Activated CD4-positive, alpha-beta T cell treated with anti-CD3 and anti-CD28 coated beads, Interleukin-2, amount 10 ng/mL, durations not matched to agents 24 days and 14 days (primary cell): ENCODE measurements at places on chromosomes 12 and 14. TPM values are rescaled to one million over a fixed set of nuclear protein-coding genes. Genes with fewer than 3 reads are reported as not detected.

DNA sequence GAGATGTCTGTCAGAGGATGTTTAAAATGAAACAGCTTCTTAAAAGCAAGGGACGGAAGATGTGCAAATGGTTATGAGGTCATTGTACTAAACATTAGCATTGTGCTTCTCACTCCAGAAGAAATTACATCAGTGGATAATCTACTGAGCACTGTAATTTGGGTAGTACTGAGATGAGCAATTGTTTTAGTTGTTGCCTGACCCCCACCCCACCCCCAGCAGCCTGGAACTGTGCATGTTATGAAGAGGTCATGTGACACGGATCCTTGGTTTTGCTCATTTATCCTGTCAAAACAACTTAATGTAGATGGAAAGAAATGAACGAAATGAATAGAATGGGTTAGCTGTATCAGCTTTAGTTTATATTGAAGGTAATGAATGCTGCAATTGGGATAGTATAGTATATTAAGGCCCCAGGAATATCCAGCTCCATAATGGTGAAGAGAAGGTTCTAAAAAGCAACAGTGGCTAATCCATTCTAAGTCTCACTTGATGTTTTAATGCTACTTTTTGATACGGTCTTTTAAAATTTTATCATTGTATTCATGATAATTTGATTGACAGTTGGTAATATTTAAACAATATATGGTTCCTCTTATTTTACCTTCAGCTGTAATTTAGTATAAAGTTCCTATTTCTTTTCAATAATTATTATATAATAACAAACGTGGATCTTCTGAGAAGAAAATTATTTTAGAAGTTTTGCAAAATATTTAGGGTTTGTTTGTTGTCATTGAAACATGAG lies 58.5 kb downstream of the WNK1 start:
- H3K4me1 ChIP-seq = peaks cover 41% of the 10 kb centered on the region
- peak; percentile 74 for DNase-seq
- peak overlapping the region; percentile 57 for H3K27ac ChIP-seq
- no peak overlapping the region for H3K4me3 ChIP-seq
- H3K27me3 ChIP-seq = no peaks in the 10 kb centered on the region

DNA sequence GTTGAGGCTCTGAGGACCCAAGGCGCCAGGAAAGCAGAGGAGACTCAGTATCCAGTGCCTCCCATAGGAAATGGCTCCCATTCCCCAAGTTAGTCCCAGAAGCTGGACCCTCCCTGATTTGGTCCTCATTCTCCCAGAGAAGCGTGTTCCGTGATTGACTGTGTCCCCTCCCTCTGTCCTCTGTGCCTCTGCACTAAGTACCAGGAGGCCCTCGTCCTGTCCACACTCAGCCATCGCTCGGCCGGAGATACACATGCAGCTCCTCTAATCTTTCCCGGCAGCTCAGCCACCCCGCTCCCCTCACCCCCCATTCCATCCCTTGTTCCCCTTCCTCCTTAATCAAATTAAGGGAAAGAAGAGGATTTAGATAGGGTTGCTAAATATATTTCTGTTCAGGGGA lies 28.3 kb upstream of the ATP2A2 start:
- no peak overlapping the region for H3K4me3 ChIP-seq
- H3K4me1 ChIP-seq = no peaks in the 10 kb centered on the region
- no peak for DNase-seq
- no peaks in the 10 kb centered on the region for H3K27me3 ChIP-seq
- H3K36me3 ChIP-seq = no peaks in the 10 kb centered on the region

DNA sequence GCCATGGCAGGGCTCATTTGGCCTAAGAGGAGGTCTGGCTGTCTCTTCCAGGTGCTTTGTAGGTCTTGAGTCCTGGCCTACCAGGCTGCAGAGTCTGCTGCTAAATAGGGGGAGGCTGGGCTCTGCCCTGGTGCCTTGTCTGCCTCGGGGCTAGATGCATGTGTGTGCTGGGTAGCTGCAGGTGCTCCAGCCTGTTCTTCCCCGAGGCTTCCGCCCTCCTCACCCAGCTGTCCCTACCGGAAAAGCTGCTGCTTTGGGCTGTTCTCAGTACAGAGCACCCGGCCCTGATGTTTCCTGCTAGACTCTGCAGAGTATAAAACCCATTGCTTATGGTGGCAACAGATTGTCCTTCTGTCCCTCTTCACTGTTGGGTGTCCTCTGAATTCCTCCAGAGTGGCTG lies 37.7 kb downstream of the RAB35 start:
- no peak overlapping the region for H3K4me3 ChIP-seq
- peaks cover 27% of the 10 kb centered on the region for H3K4me1 ChIP-seq
- peak; percentile 70 for DNase-seq
- H3K27ac ChIP-seq = peak overlapping the region; percentile 76
- peaks cover 75% of the 10 kb centered on the region for H3K36me3 ChIP-seq

DNA sequence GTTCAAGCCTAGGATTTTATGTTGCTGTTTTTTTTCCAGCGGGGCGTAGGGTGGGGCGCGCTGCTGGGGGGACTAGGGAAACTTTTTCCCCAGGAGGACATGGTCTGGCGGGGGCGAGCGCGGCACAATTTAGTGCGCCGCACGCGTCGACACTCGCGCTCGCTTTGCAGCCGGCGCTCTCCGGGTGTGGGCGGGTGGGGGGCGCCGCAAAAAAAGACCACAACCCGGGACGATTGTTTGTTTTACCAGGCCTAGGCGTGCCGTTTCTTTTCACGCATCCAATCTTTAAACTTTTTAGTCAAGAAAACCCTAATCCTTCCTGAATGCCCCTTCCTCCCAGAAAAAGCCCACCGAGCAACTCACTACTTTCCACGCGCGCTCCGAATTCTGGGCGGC lies 865 bp upstream of the ZFP36L1 start:
- H3K27me3 ChIP-seq = no peaks in the 10 kb centered on the region
- peaks cover 40% of the 10 kb centered on the region for H3K36me3 ChIP-seq
- no peak for DNase-seq

DNA sequence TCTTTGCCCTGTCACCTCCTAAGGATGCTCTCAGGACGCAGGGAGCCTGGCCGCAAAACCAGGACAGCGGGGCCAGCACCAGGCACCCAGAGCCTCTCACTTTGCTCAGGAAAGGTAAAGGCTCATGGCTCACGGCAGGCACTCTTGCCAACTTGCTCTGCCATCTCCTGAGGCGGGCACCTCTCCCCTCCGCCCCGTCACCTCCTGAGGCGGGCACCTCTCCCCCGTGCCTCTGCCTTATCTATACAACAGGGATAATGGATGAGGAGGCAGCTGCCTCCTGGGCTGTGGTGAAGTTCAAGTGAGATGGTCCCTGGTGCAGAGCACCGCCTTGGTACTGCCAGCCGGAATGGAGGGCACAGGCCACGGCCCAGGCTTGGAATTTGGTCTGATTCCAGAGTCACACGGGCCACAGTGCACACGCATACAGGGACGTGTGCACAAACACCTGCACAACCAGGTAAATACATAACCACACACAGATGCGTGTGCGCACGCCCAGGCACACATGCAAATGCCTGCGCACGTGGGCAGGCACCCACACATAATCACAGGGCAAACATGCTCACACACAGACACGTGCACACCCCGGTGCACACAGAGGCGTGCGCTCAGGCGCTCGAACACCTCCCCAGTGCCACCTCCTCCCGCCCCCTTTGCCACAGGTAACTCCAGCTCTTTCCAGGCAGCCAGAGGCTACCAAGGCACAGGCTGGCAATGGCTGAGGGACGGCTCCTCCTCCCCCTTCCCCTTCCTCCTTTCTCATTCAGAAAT lies 11.6 kb downstream of the DEGS2 start:
- H3K4me1 ChIP-seq = peaks cover 3% of the 10 kb centered on the region
- DNase-seq = peak; percentile 68
- H3K36me3 ChIP-seq = peaks cover 6% of the 10 kb centered on the region
- H3K4me3 ChIP-seq = no peak overlapping the region
- H3K27ac ChIP-seq = peak overlapping the region; percentile 58
- H3K27me3 ChIP-seq = no peaks in the 10 kb centered on the region

DNA sequence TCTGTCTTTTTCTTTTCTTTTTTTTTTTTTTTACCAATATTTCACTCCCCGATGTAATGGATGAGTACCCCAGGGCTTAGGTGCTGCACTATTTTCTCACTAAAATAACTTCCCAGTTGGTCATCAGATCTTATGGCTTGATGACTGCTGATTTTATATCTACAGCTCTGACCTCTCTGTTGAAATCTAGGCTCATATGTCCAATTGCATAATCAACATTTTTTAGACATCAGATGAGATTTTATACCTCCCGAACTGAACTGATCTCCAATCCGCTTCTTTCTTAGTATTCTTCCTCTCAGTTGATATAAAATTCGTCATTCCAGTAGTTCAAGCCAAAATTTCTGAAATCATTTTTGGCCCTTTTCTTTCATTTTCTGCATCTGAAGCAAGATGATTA lies 1236.5 kb downstream of the SLC16A7 start:
- H3K27me3 ChIP-seq = no peaks in the 10 kb centered on the region
- DNase-seq = no peak
- H3K4me3 ChIP-seq = no peak overlapping the region
- H3K36me3 ChIP-seq = no peaks in the 10 kb centered on the region
- H3K4me1 ChIP-seq = no peaks in the 10 kb centered on the region

GRCh38 chr14:93729993-93730392 lies 58.3 kb downstream of the PRIMA1 start:
- no peaks in the 10 kb centered on the region for H3K36me3 ChIP-seq
- H3K27me3 ChIP-seq = no peaks in the 10 kb centered on the region
- no peak for DNase-seq
- no peaks in the 10 kb centered on the region for H3K4me1 ChIP-seq

- H3K27me3 ChIP-seq = peaks cover 35% of the 10 kb centered on the region
- no peak overlapping the region for H3K4me3 ChIP-seq
Measured at GRCh38 chr12:8145754-8146441, 10.9 kb upstream of the ZNF705A start.

GRCh38 chr12:44960856-44961255 lies 84.7 kb upstream of the NELL2 start:
- peaks cover 9% of the 10 kb centered on the region for H3K27me3 ChIP-seq
- no peaks in the 10 kb centered on the region for H3K4me1 ChIP-seq
- H3K27ac ChIP-seq = no peak overlapping the region
- no peaks in the 10 kb centered on the region for H3K36me3 ChIP-seq
- no peak overlapping the region for H3K4me3 ChIP-seq

DNA sequence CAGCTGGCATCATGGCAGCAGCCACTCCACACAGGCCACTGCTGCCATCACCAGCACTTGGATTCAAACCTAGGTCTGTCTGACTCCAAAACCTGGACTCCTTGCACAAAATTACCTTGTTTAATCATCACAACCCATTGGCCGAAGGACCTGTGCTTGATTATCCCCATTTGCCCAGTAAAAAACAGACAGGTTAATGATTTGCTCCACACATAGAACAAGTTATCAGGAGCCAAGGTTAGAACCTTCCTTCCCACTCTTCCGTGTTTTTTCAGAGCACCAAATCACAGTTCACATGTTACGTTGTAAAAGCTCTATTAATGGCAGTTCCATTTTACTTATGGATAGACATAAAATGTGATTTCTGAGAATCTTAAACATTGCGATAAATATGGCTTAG lies 23.5 kb upstream of the CPM start:
- H3K36me3 ChIP-seq = peaks cover 13% of the 10 kb centered on the region
- H3K27ac ChIP-seq = no peak overlapping the region
- no peaks in the 10 kb centered on the region for H3K27me3 ChIP-seq
- H3K4me3 ChIP-seq = no peak overlapping the region
- H3K4me1 ChIP-seq = peaks cover 40% of the 10 kb centered on the region

DNA sequence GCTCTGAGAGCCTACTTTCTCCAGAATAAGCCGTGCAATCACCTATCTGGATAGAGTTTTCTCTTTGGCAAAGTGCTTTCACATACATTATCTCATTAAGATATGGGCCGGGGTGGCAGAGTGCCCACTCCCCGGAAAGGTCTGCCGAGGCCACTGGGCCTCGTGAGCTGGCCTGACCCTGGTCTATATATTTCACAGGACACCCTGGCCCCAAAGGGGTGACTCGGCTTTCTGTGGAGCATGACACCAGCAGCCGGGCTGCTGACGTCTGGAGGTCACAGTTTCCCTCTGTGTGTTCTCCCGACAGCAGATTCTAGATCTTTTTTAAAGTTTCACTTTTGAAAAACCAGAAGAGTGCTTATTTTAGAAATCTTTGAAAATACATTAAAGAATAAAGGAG lies 27.9 kb upstream of the ATP2A2 start:
- no peak overlapping the region for H3K27ac ChIP-seq
- no peaks in the 10 kb centered on the region for H3K4me1 ChIP-seq
- H3K4me3 ChIP-seq = no peak overlapping the region

DNA sequence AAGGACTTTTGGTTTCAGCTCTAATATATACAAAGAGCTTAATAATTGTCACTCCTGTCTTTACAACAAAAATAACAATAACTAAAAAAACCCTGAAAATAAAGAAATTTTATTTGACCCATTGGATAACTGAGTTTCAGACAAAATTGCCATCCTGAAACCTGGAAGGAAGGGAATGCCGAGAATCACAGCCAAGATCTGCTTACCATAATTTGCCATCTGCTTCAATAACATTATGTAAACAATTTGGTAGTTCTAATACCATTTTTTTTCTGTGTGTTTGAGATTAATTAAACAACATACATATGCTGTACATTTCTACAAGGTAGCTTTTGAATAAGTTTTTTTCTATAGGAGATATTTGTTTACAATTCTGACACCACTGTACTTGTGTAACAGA lies 596.3 kb upstream of the MGAT4C start:
- no peak for DNase-seq
- H3K4me1 ChIP-seq = no peaks in the 10 kb centered on the region
- no peak overlapping the region for H3K27ac ChIP-seq

- H3K27me3 ChIP-seq = no peaks in the 10 kb centered on the region
- no peak overlapping the region for H3K27ac ChIP-seq
- H3K4me3 ChIP-seq = no peak overlapping the region
- H3K36me3 ChIP-seq = no peaks in the 10 kb centered on the region
- DNase-seq = no peak
Measured at GRCh38 chr12:42776396-42776795, 186.8 kb upstream of the PRICKLE1 start.

- H3K4me1 ChIP-seq = peaks cover 2% of the 10 kb centered on the region
- no peaks in the 10 kb centered on the region for H3K36me3 ChIP-seq
- H3K27ac ChIP-seq = no peak overlapping the region
- no peak for DNase-seq
- H3K27me3 ChIP-seq = peaks cover 2% of the 10 kb centered on the region
Measured at GRCh38 chr14:32620303-32620702, 291.2 kb downstream of the AKAP6 start.

DNA sequence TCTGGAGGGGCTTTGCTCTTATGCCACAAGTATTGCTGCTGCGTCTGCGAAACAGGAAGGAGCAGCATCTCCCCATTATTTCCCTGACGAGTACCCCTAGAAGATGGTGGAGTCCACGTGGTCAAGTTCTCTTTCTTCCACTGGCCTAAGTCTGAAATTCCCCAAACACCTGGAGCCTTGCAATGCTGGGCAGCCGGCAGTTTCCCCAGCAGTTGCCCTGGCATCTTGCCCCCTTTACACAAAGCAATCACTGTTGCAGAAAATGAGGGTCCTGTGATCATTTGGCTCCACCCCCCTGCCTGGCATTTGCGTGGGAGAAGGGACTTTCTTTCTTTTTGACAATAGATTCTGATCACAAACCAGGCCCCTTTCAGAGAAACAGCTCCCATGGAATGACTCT lies 56.9 kb downstream of the FOS start:
- DNase-seq = no peak
- peaks cover 11% of the 10 kb centered on the region for H3K27me3 ChIP-seq
- H3K4me1 ChIP-seq = peaks cover 22% of the 10 kb centered on the region
- H3K36me3 ChIP-seq = no peaks in the 10 kb centered on the region
- H3K27ac ChIP-seq = peak overlapping the region; percentile 47
- H3K4me3 ChIP-seq = peak overlapping the region; percentile 20

The SMOC1 gene
- total RNA-seq = not detected in 2 replicates

The PLEKHG7 gene
- not detected in 2 replicates for total RNA-seq

The GARIN6 gene
- total RNA-seq = not detected in 2 replicates

The PSMD9 gene
- 63.8 and 69.9 TPM in 2 replicates for total RNA-seq

The PRR4 gene
- total RNA-seq = 0.62 and 2.0 TPM in 2 replicates

The ESPL1 gene
- 71.8 and 76.7 TPM in 2 replicates for total RNA-seq

The PPFIA2 gene
- total RNA-seq = not detected in 2 replicates

The OR4E2 gene
- total RNA-seq = not detected in 2 replicates

The GALNT16 gene
- 0.05 TPM in 1 of 2 replicates, not detected in the other for total RNA-seq
